Activated CD4-positive, alpha-beta T cell treated with anti-CD3 and anti-CD28 coated beads, Interleukin-2, Interleukin-6, amounts not matched to agents 100 ng/mL and 50 ng/mL, durations not matched to agents 16 hours and 8 hours (primary cell): ENCODE measurements at places on chromosomes 13 and 19.

DNA sequence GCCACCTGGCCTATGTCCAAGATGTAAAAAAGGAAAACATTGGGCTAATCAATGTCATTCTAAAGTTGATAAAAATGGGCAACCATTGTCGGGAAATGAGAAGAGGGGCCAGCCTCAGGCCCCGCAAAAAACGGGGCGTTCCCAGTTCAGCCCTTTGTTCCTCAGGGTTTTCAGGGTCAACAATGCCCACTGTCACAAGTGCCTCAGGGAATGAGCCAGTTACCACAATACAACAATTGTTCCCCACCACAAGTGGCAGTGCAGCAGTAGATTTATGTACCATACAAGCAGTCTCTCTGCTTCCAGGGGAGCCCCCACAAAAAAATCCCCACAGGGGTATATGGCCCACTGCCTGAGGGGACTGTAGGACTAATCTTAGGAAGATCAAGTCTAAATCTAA is 112.5 kb downstream of the ZNF486 start:
- DNase-seq: no peak

DNA sequence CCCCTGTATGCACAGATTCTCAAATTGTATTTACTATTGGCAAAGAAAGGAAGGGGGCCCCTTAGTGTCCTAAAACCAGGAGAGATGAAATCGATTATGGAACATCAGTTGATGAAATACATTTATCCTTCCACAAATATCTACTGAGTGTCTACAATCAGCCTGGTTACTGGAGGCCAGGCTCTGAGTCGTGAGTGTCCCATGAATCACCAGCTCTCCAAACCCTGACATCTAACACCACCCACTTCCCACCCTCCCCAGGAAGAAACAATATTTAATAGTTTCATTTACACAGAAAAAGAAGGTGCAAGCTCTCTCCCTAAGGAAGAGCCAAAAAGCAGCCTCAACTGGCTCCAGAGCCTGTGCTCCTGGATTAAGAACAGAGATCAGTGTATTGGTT is 25.2 kb downstream of the KCTD15 start:
- DNase-seq: no peak

DNA sequence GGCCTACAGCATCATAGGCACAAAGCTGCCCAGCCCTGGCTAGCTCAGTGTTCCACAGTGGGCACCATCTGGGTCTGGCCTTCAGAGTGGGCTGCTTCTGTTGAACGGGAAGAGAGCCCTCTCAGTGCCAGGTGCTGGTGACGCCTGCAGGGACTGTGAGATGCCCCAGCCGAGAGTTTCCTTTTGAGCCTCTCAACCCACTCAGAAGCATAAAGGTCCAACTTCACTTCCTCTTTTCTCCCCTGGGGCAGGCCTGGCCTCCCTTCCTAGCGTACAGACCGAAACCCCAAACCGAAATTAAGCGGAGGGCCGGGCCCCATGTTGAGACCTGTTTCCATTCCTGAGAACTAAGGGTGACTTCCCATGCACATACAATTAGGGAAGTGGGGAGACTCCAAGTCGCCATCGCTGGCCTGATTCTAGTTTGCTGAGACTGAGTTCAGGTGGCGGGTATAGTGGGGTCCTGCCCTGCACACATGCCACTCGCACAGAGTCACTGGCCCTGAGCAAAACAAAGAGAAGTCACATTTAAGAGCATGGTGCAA is 6.9 kb downstream of the RAB8A start:
- DNase-seq: peak; percentile 88

GRCh38 chr13:67554286-67554685 is 324.1 kb upstream of the PCDH9 start:
- DNase-seq: no peak

GRCh38 chr19:48991873-48992580 is 1.1 kb downstream of the GYS1 start:
- no peak for DNase-seq

DNA sequence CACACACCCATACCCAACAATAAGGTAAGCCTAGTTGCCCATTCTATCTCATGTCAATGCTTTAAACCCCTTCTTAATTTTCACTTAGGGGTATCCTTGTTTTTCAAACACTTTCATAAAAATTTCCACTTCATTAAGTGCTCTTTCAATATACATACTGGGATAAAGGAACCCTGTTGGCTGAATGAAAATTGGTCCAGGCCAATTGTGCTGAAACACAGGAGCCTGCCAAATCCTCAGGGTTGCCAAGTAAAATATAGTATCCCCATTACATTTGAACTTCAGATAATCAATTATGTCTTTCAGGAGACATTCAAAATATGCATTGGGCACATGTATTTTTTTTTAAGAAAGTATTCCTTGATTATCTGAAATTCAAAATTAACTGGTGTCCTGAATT is 1131.1 kb downstream of the SLITRK1 start:
- no peak for DNase-seq

- no peak for DNase-seq
Observed at GRCh38 chr13:37102896-37103295, 2.6 kb downstream of the CSNK1A1L start.

DNA sequence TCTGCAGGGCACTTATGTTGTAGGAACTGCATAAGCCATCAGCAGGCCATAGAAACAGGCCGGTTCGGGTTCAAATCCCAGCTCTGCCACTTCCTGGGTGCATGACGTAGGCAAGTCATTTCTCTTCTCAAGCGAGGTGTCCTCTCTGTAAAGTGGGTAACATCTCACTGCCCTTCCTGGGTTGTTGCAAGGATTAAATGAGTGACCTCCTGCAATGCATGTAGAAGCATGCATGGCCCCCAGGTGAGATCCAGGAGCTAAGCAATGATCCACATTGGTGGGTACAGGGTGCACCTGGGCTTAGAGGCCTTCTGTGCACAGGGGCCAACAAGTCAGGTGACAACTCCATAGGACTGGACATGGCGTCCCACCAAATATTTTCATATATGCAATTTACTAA is 13.8 kb downstream of the PHLDB3 start:
- DNase-seq: no peak

DNA sequence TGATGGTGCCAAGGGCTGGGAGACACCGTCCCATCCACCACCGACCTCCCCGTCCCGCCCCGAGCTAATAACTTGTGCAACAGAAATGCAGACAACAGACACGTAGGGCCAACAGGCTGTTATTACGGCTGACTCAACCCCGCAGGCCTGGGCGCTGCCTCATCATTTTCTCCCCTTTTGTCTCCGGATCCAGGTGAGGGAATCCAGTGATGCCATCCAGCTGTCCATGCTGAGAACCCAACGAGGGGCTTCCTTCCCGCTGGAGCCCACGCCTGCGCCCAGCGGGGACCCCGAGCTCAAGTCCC is 6.4 kb upstream of the DIRAS1 start:
- no peak for DNase-seq

- no peak for DNase-seq
Observed at GRCh38 chr13:50075619-50076097, 60.4 kb downstream of the KCNRG start.

DNA sequence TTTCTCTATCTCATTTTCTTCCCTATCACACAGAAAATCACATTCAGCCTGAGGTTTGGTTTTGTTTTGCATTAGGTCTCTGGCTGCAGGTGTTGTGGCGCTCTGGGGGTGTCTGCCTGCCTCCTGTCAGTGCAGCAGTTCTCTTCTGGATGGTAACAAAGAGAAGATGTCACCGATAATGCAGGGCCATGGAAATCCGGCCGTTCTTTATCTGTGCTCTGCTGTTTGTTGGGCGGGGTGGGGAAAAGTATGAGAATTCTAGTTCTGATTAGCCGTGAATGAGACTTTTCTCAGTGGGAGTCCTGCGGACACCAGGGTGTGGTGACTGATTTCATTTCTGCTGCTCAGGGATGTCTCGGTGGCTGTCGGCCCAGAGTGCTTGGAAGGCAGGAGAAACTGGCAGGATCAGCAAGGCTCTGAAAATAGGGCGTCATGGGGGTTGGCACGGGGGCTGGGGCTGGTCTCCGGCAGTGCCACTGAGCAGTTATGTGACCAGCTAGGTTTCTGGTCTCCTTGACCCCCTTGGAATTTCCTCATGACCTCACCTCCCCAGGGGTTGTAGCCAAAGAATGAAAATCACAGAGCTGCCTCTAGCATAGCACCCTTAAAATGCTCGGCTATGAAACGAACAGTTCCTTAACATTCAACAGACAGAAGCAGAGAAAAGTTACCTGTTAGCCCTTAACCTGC is 5.0 kb downstream of the RNF113B start:
- DNase-seq: no peak

DNA sequence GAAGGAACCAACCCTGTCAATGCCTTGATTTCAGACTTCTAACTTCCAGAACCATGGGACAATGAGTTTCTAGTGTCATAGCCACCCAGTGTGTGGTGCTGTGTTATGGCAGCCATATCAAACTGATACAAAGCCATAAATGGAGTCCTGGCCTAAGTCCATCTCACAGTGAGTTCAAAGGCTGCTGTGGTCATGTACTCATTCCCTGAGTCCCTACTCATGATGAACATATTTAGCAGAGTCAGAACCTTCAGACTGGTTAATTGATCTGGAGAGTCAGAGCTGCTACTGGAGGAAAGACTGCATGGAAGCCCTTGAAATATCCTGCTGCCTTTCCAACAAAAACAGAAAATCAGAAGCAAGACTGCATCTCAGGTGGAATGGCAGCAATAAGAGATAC is 39.2 kb upstream of the CSNK1A1L start:
- DNase-seq: no peak

DNA sequence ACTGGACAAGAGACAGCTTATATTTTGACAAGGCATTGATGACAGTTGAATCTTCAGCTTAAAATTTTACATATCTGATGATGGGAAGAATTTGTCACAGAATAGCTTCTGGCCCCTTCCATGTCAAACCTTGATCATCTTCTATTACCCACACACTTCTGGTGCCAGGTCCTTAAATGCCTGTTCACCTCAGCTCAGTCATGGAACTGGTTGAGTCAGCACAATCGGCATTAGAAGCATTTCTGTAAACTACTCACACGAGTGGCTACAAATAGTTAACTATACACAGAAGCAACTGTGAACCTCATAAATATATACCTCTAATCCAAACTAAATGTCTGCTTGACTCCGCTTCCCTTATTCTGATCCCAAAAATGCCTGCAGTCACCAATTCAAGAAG is 161.2 kb downstream of the FOXO1 start:
- no peak for DNase-seq

- no peak for DNase-seq
Observed at GRCh38 chr13:99897076-99897440, 74.5 kb downstream of the ZIC5 start.
